A549 treated with CpdA at 1 μM for 4 hours (cell line): ENCODE measurements at places on chromosomes 1 and 21. TPM values are rescaled to one million over a fixed set of nuclear protein-coding genes. Genes with fewer than 3 reads are reported as not detected.

ADAMTS4 gene
- 0.01 TPM in 1 of 5 replicates, not detected in the others for total RNA-seq

PDE4B gene
- total RNA-seq, result 16.7 to 24.2 TPM (median 18.2 TPM) in 5 replicates

MAP3K21 gene
- total RNA-seq, result 10.1 to 13.6 TPM (median 11.7 TPM) in 5 replicates

LHX4 gene
- total RNA-seq, result 0.42 to 0.48 TPM (median 0.45 TPM) in 5 replicates

FAM110D gene
- 0.01 to 0.06 TPM in 2 of 5 replicates, not detected in the others for total RNA-seq

OR2T33 gene
- total RNA-seq, result not detected in 5 replicates

OLFML3 gene
- total RNA-seq, result 3.4 to 4.1 TPM (median 4.1 TPM) in 5 replicates

APCS gene
- not detected in 5 replicates for total RNA-seq

SPAG17 gene
- total RNA-seq, result 0.03 TPM in 1 of 5 replicates, not detected in the others

BTBD8 gene
- total RNA-seq, result 0.20 to 1.1 TPM (median 0.75 TPM) in 5 replicates

INPP5B gene
- total RNA-seq, result 4.7 to 6.2 TPM (median 5.0 TPM) in 5 replicates

CYP4A22 gene
- total RNA-seq, result not detected in 5 replicates

PIGR gene
- not detected in 5 replicates for total RNA-seq

HRNR gene
- total RNA-seq, result 0.01 TPM in 1 of 5 replicates, not detected in the others

PTPN7 gene
- 0.03 TPM in 1 of 5 replicates, not detected in the others for total RNA-seq

GJA9 gene
- 0.06 TPM in 1 of 5 replicates, not detected in the others for total RNA-seq

CD34 gene
- total RNA-seq, result 0.01 TPM in 1 of 5 replicates, not detected in the others

CNKSR1 gene
- 0.21 to 0.45 TPM (median 0.35 TPM) in 4 of 5 replicates, not detected in the other for total RNA-seq

LINGO4 gene
- not detected in 5 replicates for total RNA-seq

FNDC5 gene
- total RNA-seq, result 0.47 to 0.71 TPM (median 0.54 TPM) in 5 replicates

POMGNT1 gene
- 35.0 to 50.0 TPM (median 48.7 TPM) in 5 replicates for total RNA-seq

ARID1A gene
- total RNA-seq, result 29.7 to 33.9 TPM (median 32.5 TPM) in 5 replicates

PADI2 gene
- 1.2 to 1.4 TPM (median 1.3 TPM) in 5 replicates for total RNA-seq

UMODL1 gene
- total RNA-seq, result not detected in 5 replicates

IFI44L gene
- 0.03 to 0.34 TPM (median 0.10 TPM) in 3 of 5 replicates, not detected in the others for total RNA-seq

DLGAP3 gene
- total RNA-seq, result 0.09 to 0.34 TPM (median 0.27 TPM) in 5 replicates

KDM5B gene
- 16.0 to 18.4 TPM (median 16.8 TPM) in 5 replicates for total RNA-seq

OPRD1 gene
- total RNA-seq, result 0.02 to 0.06 TPM (median 0.04 TPM) in 4 of 5 replicates, not detected in the other

ATP1A4 gene
- total RNA-seq, result not detected in 5 replicates

PROX1 gene
- 0.02 to 0.17 TPM (median 0.09 TPM) in 4 of 5 replicates, not detected in the other for total RNA-seq

MPL gene
- total RNA-seq, result 0.09 to 0.22 TPM in 2 of 5 replicates, not detected in the others

SAMD13 gene
- total RNA-seq, result 0.18 to 0.61 TPM (median 0.37 TPM) in 5 replicates

ZMYND12 gene
- 0.29 to 0.57 TPM (median 0.38 TPM) in 5 replicates for total RNA-seq

EXTL1 gene
- not detected in 5 replicates for total RNA-seq

SH2D1B gene
- 0.10 to 0.30 TPM (median 0.15 TPM) in 5 replicates for total RNA-seq

CR1L gene
- 0.71 TPM in 1 of 5 replicates, not detected in the others for total RNA-seq

RGS8 gene
- not detected in 5 replicates for total RNA-seq

C1orf116 gene
- 2.6 to 3.5 TPM (median 2.9 TPM) in 5 replicates for total RNA-seq

FAM177B gene
- total RNA-seq, result not detected in 5 replicates

CHD1L gene
- 31.8 to 36.6 TPM (median 33.7 TPM) in 5 replicates for total RNA-seq

DHRS3 gene
- total RNA-seq, result 42.1 to 61.0 TPM (median 59.8 TPM) in 5 replicates

EVA1B gene
- 8.1 to 22.3 TPM (median 18.3 TPM) in 5 replicates for total RNA-seq
